ENCODE measurements at places on chromosomes 7 and 10.

DNA sequence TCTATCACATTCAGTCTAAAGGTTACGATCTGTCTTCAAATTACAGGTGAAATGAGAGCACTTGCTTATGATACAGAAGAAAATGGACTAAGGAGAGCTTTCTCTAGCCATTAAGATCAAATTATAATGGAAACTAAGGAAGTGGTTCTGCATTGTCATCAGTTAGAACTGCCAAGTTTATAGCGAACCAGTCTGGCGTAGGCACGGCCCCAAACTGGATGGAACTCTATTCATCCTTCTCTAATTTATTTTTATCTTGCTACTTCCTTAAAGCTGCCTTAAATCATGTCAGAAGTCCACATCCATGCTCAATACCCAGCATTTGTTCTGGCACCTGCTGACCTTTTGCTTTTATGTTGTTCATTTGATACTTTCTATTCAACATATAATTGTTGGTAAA is 63.7 kb upstream of the APBB1IP start:
- DNase-seq, result no peak

- no peak for DNase-seq
Measured at GRCh38 chr7:96300502-96300901, 21.4 kb downstream of the SLC25A13 start.

DNA sequence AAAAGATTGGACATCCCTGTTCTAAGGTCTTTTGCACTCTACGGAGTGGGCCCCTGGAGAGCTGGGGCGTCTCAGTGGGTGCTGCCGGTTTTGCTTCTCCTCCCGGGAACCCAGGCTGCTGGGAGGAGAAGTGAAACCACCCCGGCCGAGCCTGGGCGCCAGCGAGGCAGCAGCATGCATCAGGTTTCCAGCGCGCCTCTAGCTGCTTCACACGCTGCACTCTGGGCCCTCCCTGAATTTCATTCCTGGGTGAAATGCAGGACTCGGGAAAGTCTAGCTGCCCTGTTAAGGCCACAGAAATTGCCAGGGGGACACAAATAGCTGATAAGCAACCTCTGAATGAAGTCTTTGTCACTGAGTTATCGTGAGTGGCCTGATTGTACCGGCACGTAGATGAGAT is 127.4 kb downstream of the TRRAP start:
- DNase-seq, result no peak

DNA sequence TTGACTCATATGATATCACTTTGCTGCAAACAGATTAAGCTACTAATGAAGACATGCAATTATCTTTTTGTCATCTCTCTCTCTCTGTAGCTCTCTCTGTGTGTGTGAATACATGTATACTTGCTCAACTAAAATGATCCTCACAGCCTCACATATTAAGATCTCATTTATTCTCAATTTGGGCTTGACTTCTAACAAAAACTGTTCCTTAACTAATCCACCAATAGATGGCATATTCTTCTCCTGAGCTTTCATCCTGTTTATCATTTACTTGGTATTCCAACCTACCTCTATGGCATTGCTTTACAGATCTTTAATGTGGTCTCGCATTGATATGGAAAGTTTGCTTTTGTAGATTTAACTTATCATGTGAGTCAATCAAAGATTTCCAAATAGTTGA is 540.4 kb downstream of the CNTNAP2 start:
- DNase-seq, result no peak

DNA sequence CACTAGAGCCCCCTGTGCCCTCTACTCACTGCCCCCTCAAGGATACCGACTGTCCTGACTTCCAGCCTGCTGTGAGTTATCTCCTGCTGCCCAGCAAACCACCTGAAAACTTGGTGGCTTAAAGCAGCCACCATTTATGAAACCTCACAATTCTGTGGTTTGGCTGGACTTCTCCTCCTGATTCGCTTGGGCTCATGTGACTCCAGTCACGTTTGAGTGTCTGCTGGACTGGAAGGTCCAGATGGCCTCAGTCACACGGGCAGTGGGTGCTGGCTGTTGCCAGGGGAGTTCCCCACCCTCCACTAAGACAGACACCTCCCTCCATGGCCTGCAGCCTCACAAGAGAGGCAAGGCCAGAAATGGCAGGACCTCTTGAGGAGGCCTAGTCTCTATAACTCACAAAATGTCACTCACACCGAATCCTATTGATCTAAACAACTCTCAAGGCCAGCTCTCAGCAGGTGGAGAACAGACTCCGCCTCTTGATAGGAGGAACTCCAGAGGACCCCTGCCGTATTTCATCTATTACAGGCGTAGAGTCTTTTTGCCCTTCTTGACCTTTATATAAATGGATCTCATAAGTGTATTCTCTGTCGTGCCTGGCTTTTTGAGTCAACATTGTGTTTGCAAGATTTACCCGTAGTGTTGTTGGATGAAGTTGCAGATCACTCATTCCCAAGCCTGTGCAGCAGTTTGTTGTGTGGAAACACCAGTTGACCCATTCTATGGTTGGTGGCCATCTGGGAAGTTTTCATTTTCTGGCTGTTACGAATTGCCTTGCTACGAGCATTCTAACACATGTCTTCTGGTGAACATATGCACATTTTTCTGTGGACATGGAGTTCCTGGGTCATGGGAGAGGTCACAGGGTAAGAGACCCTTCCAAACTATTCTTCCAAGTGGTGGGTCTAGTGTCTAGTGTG is 48.3 kb downstream of the ZMIZ1 start:
- no peak for DNase-seq

DNA sequence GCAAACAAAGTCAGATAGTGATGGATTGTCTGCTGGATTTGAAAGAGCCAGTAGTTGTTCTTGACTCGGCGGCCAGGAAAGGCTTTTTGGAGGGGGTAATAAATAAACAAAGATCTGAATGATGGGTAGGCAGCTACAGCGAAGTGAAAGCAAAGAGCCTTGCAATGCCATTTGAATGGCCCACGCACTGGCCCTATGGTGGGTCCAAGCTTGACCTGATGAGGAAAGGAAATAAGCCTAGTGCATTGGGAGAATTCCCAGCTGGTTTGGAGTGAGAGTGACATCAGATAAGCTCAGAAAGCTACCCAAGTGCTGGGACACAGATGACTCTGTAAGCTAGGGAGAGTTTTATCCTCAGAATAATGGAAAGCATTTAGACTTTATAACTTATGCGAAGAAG is 365.2 kb downstream of the PLXDC2 start:
- no peak for DNase-seq

- DNase-seq, result no peak
Measured at GRCh38 chr7:157575777-157576176, 239.0 kb downstream of the DNAJB6 start.

DNA sequence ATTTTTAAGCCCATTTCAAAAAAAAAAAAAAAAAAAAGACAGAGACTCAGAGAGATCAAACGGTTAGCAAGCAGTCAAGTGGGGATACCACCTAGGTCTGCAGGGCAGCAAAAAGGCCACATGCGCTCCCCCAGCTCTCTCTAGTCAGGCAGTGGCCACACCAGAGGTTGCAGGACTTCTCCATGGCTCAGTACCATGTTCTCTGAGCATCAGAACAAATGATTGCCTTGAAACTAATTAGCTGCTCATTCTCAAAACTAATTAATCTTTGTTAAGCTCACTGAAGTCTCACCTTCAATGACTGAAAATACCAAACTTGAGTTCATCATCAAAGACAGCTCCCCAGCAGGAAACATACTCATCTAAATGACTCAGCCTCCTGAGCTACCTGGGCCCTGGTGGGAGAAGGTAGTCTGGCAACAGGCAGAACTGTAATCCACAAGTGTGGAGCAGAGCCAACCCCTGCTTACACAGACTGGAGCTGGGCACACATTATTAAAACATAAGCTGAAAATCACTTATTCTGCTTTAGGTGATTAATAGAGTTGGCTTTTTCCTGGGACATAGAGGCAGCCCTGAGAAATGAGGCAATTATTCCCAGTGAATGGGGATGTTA is 319.6 kb downstream of the GRID1 start:
- DNase-seq, result no peak
